ENCODE measurements at places on chromosomes 4 and X.

- no peak for DNase-seq
Observed at GRCh38 chr4:121140716-121141460, 23.2 kb downstream of the TNIP3 start.

DNA sequence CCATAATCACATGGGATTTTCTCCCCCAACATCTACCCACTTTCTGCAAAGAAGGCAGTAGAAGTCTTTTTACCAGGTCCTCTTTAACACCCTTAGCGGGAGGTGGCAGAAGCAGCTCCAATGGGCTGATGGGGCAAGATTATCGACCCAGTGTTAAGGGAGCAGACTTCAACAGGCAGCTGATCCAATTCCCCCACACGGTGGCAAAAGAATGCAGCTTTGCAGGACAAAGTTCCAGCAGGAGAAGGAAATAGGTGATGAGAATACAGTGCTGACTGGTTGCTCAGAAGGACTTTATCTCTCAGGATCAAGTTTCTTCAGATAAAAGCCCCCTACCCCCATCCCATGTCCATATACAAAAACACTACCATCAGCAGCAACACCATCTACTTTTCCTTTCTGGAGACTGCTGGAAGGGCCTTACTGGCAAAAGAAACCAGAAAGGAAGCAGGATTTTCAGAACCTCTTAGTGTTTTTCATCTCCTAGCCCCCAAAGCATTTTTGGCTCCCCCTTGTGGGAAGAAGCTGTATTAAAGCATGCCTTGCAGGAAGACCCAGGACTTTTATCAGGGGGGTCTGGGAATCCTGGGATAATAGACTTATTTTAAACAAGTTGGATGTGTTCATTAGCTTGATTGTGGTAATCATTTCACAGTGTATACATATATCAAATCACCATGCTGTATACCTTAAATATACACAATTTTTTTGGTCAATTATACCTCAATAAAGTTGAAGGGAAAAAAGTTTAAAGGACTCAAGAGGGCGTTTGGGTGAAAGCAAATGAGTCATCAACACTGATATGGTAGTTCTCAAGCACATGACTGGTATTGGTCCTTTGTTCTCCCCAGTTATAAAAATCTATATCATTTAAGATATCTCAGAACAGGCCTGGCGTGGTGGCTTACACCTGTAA, 146.4 kb downstream of the GPC3 start:
- DNase-seq = peak; percentile 48

GRCh38 chr4:166318810-166319525, 445.9 kb downstream of the TLL1 start:
- DNase-seq = no peak

GRCh38 chr4:25729564-25729963, 73.9 kb downstream of the SLC34A2 start:
- no peak for DNase-seq

DNA sequence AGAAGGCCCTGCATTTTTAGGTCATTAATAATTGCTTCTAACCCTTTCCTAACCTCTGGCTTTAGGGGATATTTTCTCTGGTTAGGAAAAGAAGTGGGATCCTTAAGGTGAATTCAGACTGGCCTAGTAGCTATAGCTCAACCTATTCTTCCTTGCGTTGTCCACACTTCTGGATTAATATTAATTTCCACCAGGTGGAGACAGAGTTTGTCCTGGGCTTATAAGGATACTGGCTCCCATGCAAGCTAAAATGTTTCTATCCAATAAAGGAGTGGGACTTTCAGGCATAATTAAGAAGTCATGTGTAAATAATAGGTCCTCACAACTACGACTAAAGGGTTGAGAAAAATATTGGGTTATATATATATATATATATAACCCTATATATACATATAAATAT, 860.0 kb upstream of the POU3F4 start:
- DNase-seq = no peak

DNA sequence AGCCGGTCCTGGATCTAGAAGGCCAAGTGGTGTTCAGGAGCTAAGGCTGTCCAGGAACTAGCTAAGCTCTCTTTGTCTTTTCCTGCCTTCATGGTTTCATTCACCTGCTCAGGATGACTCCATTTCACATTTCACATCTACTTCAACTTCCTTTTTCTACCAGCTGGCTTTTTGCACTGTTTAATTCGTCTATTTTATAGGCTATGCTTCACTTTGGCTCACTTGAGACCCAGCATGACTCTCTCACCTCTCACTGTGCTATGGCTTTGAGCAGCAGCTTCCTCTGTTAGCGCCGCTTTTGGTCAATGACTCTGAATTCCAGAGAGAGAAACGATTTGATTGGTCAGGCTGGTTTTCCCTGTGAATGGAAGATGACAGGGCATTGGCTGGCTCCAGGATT, 213.5 kb upstream of the CLNK start:
- DNase-seq = no peak

DNA sequence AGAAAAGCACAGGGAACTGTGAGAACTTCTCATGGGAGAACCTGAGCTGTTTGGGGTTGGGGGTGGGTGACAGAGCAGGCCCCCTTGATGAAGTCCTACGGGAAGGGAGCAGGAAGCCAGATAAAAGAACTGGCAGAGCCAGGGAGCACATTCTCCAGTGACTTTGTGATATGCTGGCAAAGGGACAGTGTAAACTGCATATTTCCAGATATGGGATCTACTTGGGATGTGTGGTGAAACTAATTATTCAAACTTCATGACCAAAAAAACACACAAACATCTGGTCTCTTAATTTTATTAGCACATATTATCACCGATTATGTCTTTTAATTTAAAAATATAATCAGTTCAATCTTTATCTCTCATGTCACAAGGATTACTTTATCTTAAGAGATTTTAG, 266.0 kb downstream of the PAPSS1 start:
- no peak for DNase-seq

DNA sequence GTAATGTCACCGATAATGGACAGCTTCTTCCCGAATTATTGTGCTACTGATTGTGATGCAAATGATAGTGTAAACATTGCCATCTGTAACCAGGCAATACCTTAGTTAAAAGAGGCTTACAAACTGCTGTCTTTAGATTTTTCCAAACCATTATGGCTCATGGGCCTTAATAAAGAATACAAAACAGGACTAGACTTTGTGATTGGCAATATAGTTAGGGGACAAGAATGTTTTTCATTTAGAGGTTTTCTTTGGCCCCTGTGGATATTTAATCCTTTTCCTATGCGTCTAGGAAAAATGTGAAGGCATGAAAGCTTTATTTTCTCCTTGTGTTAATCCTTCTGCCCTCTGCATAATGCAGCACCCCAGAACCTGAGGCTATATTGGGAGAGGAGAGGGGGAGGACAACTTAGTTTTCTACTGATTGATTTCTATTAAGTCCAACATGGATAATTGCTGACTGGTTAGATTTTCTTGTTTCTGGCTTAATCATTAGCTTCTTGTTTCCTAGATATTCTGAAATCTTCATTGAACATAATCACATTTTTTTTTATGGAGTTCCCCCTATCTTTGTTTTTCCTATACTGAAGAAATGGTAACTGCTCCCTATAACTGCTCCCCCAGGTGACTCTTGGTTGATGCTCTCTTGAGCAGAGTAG, 1.9 kb downstream of the PRPS1 start:
- DNase-seq = no peak

DNA sequence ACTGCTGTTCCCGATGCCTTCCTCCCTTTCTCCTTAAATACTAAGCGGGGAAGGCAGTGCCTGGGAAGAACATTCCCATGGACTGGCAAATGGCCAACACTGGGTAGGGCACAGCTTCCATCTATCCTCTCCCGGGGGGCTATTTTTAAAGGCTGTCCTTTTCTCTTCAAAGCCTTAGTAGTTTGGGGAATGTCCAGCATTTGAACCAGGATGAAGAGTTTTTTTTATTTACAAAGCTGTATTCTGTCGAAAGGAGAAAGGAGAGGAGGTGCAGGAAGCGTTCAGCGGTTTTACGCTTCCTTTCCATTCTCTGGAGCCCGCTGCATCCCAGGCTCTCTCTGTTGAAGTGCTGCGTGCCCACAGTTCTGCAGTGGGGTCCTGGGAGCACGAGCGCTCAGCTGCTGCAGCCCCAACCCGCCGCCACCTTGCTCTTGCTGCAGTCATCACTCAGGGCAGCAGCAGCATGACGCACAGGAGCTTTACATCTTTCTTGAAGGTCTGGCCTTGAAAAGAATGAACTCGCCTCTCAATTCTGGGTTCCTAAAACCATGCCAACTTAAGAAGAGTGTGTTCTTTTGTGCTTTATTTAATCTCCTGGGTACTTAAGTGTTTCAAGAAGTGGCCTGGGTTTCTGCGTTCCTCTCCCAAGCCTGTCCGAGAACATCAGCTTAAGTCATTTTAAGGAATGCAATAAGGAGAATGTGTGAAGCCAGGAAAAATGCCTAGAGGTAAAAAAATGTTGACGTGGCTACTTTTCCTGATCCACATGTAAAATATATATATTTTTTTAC, 427.2 kb downstream of the MAPK10 start:
- DNase-seq = no peak

DNA sequence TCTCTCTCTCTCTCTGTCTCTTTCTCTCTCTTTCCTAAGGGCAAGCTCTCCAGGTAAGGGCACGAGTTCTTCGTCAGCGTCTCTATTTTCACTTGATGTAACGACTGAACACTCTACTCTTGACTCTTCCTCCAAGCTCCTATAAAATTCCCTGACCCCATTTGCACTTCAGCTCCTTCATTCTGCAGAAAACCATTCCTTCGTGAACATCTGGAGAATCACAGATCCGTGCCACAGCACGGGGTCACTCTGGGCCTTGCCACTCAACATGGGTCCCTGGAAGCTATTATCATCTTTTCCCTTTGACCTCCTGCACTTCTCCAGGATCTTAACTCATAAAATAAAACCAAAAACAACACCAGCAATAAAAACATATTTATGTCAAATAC, 112.0 kb upstream of the LNX1 start:
- DNase-seq = no peak

DNA sequence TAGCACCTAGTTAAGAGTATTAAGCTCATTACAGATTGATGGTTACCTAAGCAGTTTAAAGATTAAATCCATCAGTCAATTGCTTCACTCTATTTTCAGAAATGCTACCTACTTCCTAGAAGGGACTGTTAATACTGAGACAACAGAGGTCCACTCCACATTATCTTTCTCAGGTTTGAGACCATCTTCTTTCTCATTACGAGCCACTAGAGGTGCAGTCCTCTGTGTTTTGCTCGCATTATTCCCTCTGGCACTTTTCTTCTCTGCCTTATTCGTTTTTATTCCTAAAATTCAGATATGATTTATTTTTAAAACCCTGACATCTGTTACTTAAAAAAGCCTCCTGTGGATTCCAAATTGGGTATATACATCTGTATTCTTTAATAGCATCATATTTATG, 459.1 kb downstream of the FSTL5 start:
- no peak for DNase-seq

- no peak for DNase-seq
Observed at GRCh38 chr4:1978226-1978625, 30.5 kb downstream of the NELFA start.

GRCh38 chrX:140038842-140039241, 73.5 kb upstream of the CXorf66 start:
- no peak for DNase-seq

DNA sequence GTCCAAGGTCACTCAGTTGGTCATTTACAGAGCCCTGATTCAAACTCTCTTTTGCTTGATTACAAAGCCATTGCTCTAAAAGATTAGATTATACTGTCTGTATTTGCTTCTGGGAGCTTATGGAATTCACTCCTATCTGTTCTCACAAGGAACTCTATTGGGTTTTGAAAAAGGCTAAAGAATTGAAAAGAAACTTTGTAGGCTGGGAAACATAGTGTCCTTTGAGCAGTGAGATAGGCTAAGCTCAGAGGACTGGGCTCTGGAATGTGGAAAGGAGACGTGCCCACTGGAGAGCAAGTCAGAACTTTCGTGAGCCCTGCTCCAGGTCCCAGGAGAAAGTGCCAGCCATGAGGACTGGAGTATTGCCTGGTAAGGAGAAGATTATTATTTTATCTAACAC, at the start of gene RTL9:
Gene RTL9, plus strand, starts transcription at position 301 of the 400 bp plus-strand sequence. CDS start 91,770 bp downstream, outside the sequence.
- DNase-seq = no peak

DNA sequence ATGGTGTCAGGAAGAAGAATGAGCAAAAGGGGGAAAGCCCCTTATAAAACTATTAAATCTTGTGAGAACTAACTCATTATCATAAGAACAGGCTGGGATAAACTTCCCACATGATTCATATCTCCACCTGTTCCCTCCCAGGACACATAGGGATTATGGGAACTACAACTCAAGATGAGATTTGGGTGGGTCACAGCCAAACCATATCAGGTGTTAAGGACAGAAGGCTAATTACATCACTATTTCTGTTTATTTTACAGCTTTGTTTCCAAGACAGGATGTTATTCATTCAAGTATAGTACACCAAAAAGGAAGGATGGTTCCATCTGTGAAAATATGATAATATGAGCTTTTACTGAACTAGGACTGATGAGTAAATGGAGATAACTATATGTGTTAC, 63.7 kb upstream of the ARSJ start:
- DNase-seq = no peak

DNA sequence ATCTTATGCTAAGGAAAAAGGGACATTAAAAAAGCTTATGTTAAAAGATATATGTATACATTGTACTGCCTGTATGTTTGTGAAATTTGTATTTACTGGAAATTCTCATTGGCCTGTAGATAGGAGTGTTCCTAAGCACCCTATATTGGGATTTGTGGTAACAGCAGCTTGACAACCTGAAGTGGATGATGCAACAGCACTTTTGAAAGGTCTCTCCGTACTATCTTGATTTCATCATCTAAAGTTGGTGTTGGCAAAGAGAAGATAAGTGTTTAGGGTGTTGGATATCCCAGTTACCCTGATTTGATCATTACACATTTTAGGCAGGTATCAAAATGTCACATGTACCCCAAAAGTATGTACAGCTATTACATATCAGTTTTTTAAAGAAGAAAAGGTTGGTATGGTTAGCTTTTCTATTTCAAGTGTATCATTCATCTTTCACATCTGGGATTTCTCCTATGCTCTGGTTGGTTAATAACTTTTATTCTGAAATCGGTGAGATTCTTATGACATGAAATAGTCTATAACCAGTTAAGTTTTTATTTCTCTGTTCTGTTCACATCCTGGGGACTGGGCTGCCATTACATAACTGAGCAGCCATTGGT, 10.3 kb downstream of the HADH start:
- DNase-seq = no peak

GRCh38 chr4:9781343-9782135, at the start of gene DRD5:
TSS of gene DRD5 (plus strand) at chr4:9781634. CDS start at chr4:9782030, 396 bp downstream.
- no peak for DNase-seq

DNA sequence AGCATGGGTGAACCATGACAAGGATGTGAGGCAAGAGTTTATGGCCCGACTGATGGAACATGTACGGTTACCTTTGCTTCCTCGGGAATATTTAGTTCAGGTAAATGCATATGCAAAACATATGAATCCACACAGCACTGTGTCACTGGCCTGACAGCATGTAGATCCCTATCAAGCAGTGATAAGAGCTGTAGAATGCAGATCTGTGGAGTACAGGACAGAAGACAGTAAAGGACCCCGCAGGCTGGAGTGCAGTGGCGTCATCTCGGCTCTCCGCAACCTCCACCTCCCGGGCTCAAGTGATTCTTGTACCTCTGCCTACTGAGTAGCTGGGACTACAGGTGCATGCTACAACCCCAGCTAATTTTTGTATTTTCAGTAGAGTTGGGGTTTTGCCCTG, 29.8 kb upstream of the MSMO1 start:
- DNase-seq = no peak

- no peak for DNase-seq
Observed at GRCh38 chrX:69546417-69546816, 42.3 kb downstream of the NALF2 start.

GRCh38 chr4:25926462-25926861, 12.4 kb downstream of the SMIM20 start:
- no peak for DNase-seq
